Cortex of kidney (tissue), 1 donor: ENCODE measurements at places on chromosomes 16 and 17.

DNA sequence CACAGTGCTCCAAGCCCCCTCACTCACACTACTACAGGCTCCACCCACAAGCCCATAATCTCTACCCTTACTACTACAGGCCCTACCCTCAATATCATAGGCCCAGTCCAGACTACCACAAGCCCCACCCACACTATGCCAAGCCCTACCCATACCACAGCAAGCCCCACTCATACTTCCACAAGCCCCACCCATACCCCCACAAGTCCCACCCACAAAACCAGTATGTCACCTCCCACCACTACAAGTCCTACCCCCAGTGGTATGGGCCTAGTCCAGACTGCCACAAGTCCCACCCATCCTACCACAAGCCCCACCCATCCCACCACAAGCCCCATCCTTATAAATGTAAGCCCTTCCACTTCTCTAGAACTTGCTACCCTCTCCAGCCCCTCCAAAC, 13.8 kb downstream of the RIPOR1 start:
- no peak for DNase-seq

- no peak for DNase-seq
These were observed 579 bp upstream of the LRRC59 start for GRCh38 chr17:50397919-50398285.

GRCh38 chr17:2087597-2088211, 32.8 kb downstream of the HIC1 start:
- no peak for DNase-seq

DNA sequence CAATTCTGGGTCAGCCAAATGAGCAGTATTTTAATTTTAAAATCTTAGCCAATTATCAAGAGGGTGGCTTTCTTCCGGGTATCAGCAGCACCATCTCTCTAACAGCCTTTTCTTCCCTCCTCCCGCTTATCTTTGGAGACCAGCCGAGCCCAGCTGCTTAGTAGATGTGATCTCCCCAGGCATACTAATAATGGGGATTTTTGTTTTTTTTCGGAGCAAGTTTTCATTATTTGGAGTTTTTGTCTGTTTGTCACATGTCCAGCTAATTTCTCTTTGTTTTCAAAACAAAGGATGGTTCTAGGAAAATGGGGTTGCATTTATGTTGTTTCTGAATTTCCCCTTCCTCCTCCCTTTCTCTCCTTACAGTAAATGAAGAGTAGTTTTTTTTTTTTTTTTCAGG, 170.5 kb upstream of the MPHOSPH6 start:
- DNase-seq: no peak

- no peak for DNase-seq
These were observed 128.5 kb downstream of the CA10 start for GRCh38 chr17:52030052-52030451.

- no peak for DNase-seq
These were observed 90.8 kb upstream of the TOB1 start for GRCh38 chr17:50956750-50957523.

DNA sequence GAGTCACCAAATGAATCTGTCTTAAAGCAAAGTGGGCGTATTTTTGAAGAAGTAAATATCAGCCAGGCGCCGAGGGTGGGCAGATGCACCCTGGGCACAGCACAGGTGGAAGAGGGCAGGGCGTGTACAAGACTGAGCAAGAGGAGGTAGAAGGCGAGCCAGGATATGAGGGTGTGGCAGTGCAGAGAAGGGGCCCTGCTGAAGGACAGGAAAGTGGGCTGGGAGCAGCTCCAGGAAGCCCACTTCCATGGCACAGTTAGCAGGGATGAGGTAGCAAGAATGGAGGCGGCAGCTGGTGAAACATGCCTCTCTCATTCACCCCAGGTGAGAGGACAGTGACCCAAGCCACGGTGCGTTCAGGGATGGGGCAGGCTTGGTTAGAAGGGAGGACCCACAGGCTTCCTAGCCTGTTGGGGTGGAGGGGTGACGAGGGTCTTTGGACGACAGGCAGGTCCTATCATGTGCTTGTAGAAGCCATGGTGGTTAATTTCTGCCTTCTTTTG, 149.3 kb downstream of the CLEC16A start:
- no peak for DNase-seq

DNA sequence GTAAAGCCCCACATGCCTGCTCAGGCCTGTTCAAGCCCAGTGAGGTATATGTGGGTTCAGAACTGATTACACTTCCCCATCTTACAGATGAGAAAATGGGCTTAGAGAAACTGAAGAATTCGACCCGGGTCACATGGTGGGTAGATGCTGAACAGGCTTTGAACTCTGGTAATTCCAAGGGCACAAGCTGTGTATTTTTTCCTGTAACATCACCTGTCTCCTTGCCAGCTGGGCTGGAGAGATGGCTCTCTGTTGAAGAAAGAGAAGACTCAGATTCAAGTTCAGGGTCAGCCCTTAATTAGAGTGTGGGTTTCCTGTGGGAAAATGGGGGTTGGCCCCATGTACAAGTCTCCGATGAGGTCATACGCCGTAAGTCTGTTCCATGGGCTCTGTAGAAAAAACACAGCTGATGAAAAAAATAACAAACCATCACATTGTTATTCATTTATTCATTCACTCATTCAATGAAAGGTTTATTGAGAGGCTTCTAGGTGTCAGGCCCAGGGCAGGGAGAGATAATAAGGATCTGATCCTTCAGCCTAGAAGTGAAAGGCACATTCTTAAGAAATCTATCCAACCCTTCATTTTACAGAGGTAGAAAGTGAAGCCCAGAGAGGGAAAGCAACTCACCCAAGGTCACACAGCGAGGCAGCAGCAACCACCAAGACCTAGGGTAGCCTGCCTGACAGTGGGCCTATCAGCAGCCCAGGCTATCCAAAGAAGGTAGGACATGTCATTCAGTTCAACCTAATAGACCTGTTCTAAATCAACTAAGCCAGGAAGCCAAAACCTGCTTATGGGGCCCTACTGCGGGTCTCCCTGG, 482.8 kb downstream of the SOX9 start:
- DNase-seq: no peak

GRCh38 chr17:44006272-44006597, 1.8 kb downstream of the NAGS start:
- DNase-seq: no peak

DNA sequence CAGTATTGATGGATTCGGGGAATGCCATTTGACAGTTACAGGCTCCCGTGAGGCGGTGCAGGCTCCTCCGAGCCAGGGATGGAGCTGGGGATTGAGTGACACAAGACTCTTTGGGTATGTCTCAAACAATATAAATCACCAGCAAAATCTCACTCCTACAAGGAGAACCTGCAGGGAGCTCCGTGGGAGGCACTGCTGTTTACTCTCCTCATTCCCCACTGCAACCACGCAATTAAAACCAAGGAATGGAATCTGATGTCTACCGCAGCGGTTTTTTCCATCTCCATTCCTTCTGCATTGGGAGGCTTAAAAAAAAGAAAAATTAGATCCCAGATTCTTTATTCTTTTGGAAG, 157.9 kb downstream of the WWOX start:
- no peak for DNase-seq

DNA sequence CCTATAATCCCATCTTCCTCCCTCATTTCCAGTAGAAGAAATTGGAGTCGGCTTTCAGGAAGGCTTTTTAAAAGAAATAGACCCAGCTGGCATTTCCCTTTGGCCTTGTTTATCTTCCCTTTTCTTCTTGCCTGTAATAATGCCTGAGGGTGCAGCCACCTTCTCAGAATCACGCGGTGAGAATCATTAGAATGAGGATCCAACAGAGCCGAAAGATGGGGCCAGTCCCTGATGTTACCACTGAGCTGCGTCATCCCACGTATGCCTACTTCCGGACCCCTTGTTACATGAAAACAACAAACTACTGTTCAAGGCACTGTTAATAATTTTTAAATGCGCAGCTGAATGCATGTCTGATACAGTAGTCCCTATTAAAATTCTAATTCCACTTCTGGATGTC, 24.1 kb downstream of the SDR42E1 start:
- DNase-seq: no peak

DNA sequence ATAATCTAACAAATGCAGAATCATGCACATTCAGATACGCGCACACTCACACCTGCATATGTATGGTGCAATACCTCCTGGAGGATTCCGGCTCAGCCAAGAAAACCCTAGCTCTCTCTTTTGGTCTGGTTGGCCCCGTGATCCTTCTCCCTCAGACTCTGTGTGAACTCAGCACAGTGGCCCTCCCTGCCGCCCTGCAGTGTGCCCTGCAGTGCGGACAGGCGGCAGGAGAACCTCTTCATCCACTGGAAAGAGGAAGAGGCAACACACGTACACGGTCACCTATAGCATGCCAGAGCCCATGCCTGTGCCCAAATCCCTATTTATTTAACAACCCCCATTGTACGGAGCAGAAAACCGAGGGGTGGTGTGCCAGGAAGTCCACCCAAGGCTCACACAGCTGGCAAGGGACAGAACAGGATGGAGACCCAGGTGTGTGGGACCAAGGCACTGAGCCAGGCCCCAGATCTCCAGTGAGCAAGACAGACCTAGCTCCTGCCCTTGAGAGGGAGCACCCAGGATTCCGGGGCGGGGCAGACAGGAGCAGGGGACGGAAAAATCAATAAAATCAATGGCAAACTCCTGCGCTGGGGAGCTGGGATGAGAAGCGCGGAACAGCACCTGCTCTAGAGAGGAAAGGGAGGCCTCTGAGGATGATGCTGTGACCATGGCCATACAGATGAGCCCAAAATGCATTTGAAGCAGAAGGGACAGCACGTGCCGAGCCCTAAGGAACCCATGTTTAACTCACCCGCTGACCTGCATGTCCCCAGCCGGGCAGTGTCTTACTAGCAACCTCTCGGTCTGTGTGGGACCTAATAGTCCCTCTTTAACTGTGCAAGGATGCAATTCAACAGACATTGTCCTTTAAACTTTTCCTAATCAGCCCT, 54.7 kb upstream of the CIBAR2 start:
- no peak for DNase-seq

DNA sequence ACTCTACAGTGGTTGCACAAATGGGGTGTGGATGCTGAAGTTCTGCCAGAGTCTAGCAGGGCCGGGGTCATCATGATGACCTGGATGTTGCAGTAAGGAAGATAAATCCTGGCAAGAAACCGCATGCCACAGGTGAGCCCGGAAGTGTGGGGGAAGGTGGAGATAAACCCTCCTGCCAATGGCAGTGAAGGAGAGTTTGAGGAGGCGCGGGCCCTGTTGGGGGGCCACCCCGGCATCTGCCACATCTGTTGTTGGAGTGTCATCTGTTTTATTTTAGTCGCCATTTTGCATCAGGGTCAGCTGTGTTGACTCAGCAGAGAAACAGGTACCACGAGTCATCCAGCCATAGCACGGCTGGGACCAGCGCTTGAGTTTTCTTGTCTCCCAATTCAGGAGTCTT, 173.8 kb upstream of the CHMP6 start:
- no peak for DNase-seq

DNA sequence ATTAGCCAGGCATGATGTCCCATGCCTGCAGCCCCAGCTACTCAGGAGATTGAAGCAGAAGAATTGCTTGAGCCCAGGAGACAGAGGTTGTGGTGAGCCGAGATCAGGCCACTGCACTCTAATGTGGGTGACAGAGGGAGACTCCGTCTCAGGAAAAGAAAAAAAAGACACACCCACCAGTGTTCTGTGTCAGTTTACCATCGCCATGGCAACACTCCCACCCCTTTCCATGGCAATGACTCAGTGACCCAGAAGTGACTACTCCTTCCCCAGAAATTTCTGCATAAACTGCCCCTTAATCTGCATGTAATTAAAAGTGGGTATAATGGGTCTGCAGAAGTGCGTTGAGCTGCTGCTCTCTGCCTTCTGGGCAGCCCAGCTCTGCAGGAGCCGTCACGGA, 4.0 kb upstream of the ZC3H18 start:
- no peak for DNase-seq

DNA sequence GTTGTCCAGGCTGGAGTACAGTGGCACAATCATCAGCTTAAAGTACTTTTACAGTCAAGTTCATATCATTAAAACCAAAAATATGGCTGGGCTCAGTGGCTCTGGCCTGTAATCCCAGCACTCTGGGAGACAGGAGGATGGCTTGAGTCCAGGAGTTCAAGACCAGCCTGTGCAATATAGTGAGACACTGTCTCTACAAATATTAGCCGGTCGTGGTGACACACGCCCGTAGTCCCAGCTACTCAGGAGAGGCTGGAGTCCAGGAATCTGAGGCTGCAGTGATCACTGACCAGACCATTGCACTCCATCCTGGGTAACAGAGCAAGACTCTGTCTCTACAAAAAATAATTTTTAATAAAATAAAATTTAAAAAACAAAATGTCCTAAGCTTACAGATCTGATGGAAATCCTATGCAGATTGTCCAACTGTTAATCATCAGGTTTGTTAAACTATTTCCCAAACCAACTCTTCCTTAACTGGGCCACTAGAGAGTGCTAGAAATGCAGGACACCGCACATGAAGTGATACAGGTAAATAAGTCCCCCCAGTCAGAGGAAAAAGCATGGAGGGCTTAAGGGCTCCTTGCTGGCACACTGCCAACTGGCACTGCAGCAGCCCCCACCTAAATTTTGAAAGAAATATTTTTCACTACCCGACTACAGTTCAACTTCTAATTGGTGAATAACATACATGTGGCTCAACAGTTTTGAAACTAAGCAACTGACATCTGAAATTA, 2.8 kb downstream of the USP22 start:
- no peak for DNase-seq

- no peak for DNase-seq
These were observed 19.2 kb downstream of the RBFOX1 start for GRCh38 chr16:7351610-7352510.

DNA sequence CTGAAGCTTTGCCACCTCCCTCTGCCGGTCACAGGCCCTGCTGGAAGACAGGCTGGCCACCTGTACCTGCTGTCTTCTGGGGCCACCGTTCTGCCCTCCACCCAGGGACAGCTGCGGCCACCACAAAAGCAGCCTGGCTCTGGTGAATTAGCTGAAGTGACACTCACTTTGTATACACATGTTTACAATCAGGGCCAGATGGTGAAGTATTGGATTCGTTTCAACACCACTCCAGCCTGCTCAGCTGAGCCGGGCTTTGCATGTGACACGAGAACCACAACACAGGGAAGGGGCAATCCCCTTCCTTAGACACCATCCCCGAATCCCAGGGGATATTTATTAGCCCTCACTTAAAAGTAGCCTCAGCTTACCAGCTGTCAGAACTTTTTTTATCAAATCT, 191.5 kb upstream of the RPL38 start:
- DNase-seq: no peak

- DNase-seq: no peak
These were observed 235.0 kb upstream of the ERCC4 start for GRCh38 chr16:13684819-13685563.

GRCh38 chr17:700504-701094, 14.0 kb downstream of the VPS53 start:
- DNase-seq: no peak

GRCh38 chr17:44247440-44247841, 20.5 kb downstream of the SLC4A1 start:
- DNase-seq: no peak
